ENCODE measurements at places on chromosomes 16 and 17.

DNA sequence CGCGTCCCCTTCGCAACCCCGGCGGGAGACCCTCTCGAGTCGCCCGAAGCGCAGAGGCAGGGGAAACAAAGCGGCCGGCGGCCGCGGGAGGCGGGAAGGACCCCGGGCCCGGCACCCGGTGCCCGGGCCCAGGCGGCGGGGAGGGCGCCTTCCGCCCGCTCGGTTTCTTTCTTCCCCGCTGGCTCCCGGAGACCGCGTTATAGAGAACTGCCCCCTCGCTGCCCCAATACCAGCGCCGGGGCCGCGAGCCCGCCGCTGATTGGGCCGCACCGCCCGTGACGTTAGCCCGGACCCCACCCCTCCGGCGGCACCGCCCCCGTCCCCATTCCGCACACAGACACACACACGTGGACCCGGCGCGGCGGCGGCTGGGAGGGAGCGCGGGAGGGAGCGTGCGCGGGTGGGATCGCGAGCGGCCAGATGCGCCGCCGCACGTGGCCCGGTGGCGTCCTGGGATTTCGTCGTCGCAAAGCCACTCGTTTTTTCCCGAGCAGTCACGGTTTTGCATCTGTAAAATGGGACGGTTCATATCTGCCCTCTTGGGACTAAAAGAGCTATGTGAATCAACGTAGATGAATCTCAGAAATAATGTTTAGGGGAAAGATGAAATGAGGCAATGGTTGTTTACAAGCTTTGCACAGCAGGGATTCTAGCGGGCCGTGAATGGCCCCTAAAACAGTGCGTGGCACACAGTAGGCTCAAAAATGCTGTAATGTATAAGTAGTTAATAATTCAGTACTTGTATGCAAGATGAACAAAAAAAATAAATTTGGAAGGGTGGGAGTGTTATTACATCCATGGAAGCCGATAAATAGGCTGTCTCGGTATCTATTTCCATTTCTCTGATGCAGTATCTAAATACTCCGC lies at the start of gene EPOP:
EPOP (minus strand) TSS at position 209 of the 867 bp plus-strand sequence. CDS start 462 bp downstream, outside the sequence.
- peak; percentile 6 for DNase-seq

- no peak for DNase-seq
Observed at GRCh38 chr17:7221278-7222092, 1.7 kb downstream of the ACADVL start.

GRCh38 chr17:56009795-56010651 lies 143.3 kb upstream of the ANKFN1 start:
- no peak for DNase-seq

- DNase-seq: no peak
Observed at GRCh38 chr17:58415371-58416055, 1.8 kb downstream of the RNF43 start.

GRCh38 chr17:55722016-55722736 lies 488 bp downstream of the TMEM100 start:
- no peak for DNase-seq
